ENCODE measurements at places on chromosomes 12 and 14. TPM values are rescaled to one million over a fixed set of nuclear protein-coding genes. Genes with fewer than 3 reads are reported as not detected.

GRCh38 chr12:94207849-94208621 is 59.7 kb downstream of the PLXNC1 start:
- DNase-seq, result no peak

- no peak for DNase-seq
These were observed 210.6 kb downstream of the PHLDA1 start for GRCh38 chr12:75820848-75821578.

GPR135 gene
- 0.91 TPM for total RNA-seq

GRCh38 chr12:11767798-11768197 is 118.3 kb downstream of the ETV6 start:
- no peak for DNase-seq

DNA sequence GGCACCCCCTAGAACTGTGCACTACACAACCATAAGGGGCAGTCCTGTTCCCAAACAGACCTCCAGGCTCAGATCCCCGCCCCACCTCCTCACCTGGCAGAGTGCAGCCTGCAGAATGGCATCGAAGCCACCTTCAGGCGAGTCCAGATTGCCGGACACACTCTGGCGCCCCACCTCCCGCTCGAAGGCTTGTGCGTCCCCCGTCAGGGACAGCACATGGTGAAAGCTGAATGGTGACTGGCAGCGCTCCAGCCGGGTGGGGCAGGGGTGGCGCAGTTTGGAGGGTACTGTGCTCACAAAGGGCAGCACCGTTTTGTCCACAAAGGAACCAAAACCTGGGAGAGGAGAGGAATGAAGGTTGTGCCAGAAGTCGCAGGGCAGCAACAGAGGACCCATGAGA is 10.6 kb downstream of the ITGB7 start:
- DNase-seq, result no peak

SMIM41 gene
- total RNA-seq, result 0.88 TPM

DNA sequence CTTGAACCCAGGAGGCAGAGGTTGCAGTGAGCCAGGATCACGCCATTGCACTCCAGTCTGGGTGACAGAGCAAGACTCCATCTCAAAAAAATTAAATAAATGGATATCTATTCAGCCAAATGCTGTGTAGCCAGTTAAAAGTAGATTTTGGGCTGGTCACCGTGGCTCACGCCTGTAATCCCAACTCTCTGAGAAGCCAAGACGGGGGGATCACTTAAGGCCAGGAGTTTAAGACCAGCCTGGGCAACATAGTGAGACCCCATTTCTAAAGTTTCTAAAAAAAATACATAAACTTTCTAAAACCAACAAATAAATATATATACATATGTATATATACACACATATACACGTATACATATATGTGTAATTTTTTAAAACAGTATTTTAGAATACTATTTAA is 188.8 kb downstream of the FBXL14 start:
- no peak for DNase-seq

DNA sequence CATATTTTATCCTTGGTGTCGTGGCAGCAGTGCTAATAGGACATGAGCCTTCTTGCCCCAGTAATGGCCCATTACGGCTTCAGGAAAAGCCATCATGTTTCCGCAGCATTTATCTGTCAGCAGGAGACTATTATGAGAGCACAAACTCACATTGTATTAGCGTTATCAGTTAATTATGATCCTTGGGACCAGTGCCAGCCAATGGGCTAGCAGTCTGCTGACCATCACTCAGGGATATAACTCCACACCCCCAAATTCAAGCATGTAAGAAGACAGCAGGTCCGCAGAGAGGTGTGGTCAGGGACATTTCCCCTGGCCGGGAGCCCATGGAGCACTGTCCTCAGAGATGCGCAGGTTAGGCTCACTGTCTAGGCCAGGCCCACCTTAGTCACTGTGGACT is 4.9 kb upstream of the ESRRB start:
- no peak for DNase-seq

GRCh38 chr12:115770643-115771042 is 506.9 kb downstream of the MED13L start:
- DNase-seq, result no peak

HOXC6 gene
- total RNA-seq, result 0.32 TPM

ACSM4 gene
- total RNA-seq, result not detected

DNA sequence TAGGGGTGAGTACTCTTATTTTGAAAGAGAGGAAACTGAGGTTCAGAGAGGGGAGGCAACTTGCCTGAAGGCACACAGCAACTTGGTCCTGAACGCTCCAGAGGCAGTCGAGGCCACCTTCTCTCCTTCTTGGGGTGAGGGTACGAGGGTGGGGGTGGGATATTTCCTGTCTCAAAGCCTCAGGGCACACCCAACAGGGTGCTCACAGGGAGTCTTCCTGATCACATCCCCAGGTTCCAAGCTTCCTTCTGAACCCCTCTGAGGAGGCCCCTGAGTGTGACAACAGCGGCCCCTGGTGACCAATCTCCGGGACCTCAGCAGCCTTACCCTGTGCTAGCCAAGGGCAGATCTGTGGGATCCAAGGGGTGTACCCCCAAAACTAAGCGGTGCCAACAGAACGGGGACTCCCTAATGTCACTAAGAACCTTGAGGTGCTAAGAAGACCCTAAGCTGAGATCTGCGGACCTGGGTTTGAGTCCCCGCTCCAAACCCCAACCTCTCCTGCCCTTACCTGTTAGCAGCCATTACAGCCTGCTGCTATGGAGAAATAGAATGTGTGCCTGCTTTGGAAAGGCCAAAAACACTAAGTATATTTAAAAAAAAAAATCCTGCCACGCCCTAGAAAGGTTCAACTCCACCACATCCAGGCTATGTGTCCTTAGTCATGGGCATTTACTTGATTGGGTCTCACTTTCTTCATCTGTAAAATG is 57.9 kb downstream of the TRPV4 start:
- peak; percentile 87 for DNase-seq

- DNase-seq, result no peak
These were observed 33.6 kb upstream of the STRAP start for GRCh38 chr12:15848606-15849005.

NIN gene
- 104 TPM for total RNA-seq

OR6C2 gene
- total RNA-seq, result not detected

A2ML1 gene
- not detected for total RNA-seq

DNA sequence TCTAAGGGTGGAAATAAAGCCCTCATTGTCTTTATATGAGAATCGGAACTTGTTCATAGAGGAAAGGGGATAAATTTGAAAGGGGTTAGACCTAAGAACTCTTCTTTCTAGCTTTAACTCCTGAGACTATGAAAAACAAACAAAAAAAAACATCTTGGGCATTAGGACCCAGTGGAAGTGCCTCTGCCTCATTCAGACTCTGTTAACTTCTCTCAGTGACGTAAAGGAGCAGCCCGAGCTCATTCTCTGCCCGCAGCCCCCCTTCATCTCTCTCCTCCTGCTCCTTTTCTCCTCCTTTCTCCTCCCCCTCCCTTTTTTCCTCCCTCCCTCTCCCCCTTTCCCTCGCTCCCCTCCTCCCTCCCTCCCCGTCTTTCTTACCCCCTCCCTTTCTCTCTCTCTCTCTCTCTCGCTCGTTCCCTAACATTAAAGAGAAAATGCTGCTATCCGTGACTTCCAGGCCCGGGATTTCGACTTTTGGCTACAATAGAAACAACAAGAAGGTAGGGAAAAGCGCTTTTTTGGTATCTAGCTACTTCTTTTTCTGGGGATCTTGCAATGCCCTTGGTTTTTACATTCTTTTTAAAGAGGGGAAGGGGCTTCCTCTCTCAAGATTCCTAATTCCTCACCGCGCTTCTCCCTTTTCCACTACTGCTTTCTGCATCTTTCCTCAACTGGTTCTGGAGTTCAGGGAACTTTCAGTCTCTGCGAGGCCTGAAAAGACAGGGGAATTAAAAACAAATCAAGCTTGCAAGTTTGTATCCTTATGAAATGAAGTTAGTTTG is at the start of gene RBMS2:
RBMS2 (plus strand) TSS at position 231 of the 782 bp plus-strand sequence; CDS start at position 435, 204 bp downstream.
- peak; percentile 65 for DNase-seq

DNA sequence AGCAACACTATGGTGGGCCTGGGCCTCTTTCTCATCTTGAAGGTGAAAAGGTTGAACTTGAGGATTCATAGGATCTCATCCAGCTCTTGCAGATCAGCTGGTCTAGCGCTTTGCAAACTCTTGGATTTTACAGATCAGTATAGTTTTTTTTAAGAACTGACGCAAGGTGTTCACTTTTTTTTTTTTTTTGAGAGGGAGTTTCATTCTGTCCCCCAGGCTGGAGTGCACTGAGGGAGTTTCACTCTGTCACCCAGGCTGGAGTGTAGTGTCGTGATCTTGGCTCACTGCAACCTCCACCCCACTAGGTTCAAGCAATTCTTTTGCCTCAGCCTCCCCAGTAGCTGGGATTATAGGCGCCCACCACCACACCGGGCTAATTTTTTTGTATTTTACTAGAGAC is 20.4 kb upstream of the LGMN start:
- no peak for DNase-seq

FOXA1 gene
- total RNA-seq, result not detected

DNA sequence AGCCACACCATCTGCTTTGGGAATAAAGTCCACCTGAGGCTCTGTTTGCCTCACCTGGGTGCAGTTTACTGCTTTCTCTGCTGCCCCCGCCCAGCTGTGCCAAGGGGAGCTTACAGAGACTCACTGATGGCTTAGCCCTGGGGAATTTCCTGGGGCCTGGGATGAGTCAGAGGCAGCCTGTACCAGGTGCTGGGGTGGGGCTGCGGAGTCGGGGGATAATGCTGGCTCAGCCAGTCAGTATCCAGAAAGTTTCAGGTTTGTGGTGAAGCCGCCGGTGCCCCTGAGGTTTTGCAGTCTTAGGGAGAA is 22.3 kb downstream of the PLEKHG3 start:
- DNase-seq, result peak; percentile 32
